ENCODE measurements at places on chromosomes 2 and 18.

GRCh38 chr2:107811411-107811810, 15.3 kb upstream of the RGPD4 start:
- DNase-seq: no peak

- no peak for DNase-seq
Observed at GRCh38 chr2:46481198-46482193, 2.1 kb downstream of the TMEM247 start.

DNA sequence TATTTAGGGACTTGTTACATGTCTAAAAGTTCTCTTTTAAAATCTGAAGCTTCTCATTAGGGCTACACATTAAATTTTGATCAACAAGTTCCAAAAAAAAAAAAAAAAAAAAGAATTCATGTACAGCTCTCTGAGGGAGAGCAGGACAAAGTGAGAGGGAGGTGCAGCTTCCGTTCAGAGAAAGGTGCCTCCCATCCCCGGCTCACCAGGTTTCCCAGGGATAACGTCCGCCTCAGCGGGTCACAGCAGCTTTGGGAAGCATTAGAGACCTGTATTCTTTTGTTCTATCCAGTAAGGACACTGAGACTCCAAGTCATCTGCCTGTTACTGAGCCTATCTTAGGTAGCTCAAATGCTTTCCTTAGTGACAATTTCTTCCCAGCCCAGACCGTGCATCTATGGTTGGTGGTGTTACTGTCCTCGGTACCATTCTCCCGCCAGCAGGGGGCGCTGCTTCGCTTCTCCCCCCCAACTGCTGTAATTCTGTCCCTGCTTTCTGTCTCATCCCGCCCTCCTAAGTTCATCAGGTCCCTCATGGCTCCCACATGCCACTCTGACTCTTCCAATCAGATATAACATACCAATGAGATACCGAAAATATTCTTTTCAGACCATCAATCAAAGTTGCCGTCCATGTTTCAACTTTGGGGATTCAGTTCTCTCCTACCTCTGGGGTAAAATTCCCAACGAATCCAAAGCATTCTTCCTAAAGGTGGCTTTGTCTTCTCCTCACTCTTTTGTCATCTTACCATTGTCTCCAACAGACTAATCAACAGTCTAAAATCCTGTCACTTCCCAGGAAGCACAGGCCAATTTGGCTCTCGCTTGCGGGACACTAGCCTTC, 466.5 kb downstream of the METTL4 start:
- peak; percentile 48 for DNase-seq

GRCh38 chr2:237092506-237092905, 6.8 kb downstream of the COPS8 start:
- no peak for DNase-seq

- DNase-seq: no peak
Observed at GRCh38 chr2:191049728-191050639, 36.0 kb upstream of the STAT1 start.
